GOT3 (cell line): ENCODE measurements at places on chromosomes 11 and 22.

GRCh38 chr11:6667733-6668374 is 12.2 kb upstream of the DCHS1 start:
- DNase-seq = no peak

GRCh38 chr22:19871023-19871844 is 16.6 kb upstream of the GNB1L start:
- no peak for DNase-seq

DNA sequence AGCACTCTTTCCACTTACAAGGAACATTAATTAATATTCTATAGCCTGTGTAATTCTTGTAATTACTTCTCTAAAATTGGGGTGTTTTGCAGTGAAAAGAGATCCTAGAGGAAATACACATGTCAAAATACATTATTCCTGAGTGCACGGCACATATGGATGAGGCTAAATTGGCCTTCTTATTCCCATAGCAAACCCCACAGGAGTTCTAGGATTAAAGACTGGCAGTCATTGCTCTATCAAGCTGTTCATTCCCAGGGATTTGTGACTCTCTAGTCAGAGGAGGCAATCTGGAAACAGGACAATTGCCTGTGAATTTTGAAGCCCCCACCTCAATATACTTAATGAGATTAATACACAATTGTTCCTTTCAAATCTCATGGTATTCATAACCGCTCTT is 145.9 kb upstream of the OPCML start:
- no peak for DNase-seq

GRCh38 chr11:62044639-62045121 is 77.2 kb upstream of the FTH1 start:
- no peak for DNase-seq

GRCh38 chr11:1739576-1739975 is 10.8 kb downstream of the IFITM10 start:
- DNase-seq = no peak

- no peak for DNase-seq
Observed at GRCh38 chr11:11569936-11570491, 51.8 kb downstream of the GALNT18 start.

- no peak for DNase-seq
Observed at GRCh38 chr11:5398936-5399335, 15.3 kb downstream of the OR51M1 start.

- no peak for DNase-seq
Observed at GRCh38 chr22:40813912-40814315, 5.2 kb downstream of the SLC25A17 start.

DNA sequence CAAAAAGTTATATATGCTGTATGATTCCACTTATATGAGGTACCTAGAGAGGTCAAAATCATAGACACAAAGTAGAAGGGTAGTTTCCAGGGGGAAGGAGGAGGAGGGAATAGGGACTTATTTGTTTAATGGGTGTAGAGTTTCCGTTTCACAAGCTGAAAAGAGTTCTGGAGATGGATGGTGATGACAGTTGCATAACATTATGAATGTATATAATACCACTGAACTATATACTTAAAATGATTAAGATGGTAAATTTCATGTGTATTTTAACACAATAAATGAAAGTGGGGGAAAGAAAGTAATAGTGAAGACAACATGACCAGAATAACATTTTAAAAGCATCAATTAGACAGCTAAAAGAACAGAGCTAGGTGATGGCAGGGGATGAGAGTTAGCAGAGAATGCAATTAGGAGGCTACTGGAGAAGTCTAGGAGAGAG is 51.2 kb downstream of the MRTFA start:
- no peak for DNase-seq

- DNase-seq = no peak
Observed at GRCh38 chr11:61704838-61705237, 24.6 kb downstream of the DAGLA start.

- no peak for DNase-seq
Observed at GRCh38 chr11:83041126-83041525, 30.6 kb downstream of the RAB30 start.

GRCh38 chr11:13595166-13595565 is 73.3 kb upstream of the FAR1 start:
- DNase-seq = no peak

DNA sequence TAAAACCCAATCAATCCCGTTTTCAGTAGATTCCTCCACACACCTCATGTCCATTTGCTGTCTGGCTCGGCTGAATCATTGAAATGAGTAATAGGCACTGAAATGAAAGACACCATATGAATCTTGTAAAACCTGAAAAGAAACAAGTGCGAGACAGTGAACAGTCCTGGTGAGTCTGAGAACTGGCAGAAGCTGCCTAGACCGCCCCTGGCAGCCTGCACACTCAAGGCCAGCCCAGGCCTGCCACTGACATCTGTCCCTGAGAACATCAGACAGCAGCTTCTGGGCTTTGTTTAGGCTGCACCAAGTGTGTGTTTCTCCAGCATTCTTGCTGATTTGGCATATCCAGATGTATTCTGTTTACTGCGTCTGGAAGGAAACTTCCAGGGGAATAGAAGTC is 44.8 kb downstream of the ENDOD1 start:
- no peak for DNase-seq

GRCh38 chr11:69416143-69416515 is 65.3 kb upstream of the LINC01488 start:
- DNase-seq = no peak

GRCh38 chr22:47100646-47101200 is 338.3 kb downstream of the TBC1D22A start:
- DNase-seq = no peak

DNA sequence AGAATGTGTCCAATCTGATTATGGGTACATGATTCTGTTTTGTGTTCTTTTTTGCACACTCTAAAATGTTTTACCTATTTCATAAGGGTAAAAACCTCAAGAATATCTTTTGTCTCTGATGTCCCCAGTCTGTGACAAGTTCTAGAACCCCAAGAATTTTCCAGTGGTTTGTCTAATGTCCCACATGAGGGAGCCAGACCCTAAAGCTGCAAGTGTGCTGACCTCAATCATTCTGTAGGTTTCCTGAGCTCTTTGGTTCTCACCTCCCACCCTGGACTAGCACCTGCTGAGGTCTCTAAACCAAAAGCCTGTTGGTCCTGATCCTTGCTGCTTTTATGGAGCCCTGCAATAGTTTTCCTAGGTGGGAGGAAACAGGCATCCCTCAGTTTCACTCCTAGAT is 149.8 kb upstream of the MPPED2 start:
- no peak for DNase-seq

- no peak for DNase-seq
Observed at GRCh38 chr11:79198203-79198897, 242.5 kb downstream of the TENM4 start.

GRCh38 chr11:65919573-65920371 is 546 bp downstream of the DRAP1 start:
- no peak for DNase-seq

GRCh38 chr22:24803064-24803542 is 2.9 kb upstream of the SGSM1 start:
- DNase-seq = no peak
